ENCODE measurements at places on chromosomes 7 and 10. TPM values are rescaled to one million over a fixed set of nuclear protein-coding genes. Genes with fewer than 3 reads are reported as not detected.

Gene DLG5
- 79.6 TPM for total RNA-seq

- no peaks in the 10 kb centered on the region for H3K36me3 ChIP-seq
- peaks cover 59% of the 10 kb centered on the region for H3K4me1 ChIP-seq
- DNase-seq = no peak
- no peak overlapping the region for H3K4me3 ChIP-seq
- H3K27ac ChIP-seq = no peak overlapping the region
Observed at GRCh38 chr10:69912589-69912988, 110.9 kb downstream of the COL13A1 start.

GRCh38 chr10:3805791-3806461 is 20.9 kb upstream of the KLF6 start:
- peak overlapping the region; percentile 89 for H3K27ac ChIP-seq
- H3K36me3 ChIP-seq = no peaks in the 10 kb centered on the region
- peak overlapping the region; percentile 49 for H3K4me3 ChIP-seq
- DNase-seq = peak; percentile 60
- no peaks in the 10 kb centered on the region for H3K27me3 ChIP-seq

DNA sequence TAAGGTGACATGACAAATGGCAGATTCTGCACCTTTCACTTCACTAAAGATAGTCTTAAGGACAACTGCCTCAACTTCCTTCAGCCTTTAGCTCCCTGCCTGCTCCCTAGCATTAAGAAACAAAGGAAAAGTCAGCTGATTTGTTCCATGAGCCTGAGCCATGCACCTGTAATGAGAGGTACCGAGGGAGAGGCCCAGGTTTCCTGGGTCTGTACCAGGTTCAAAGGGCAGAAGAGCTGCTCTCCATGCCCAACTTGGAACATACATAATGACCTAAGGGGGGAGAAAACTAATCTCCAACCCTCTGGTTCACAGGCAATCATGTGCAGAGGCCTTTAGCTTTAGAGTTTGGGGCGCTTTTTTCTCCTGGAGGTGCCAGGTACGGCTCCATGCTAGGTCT is 111.2 kb downstream of the JAZF1 start:
- H3K36me3 ChIP-seq = no peaks in the 10 kb centered on the region
- peaks cover 14% of the 10 kb centered on the region for H3K4me1 ChIP-seq
- no peak for DNase-seq
- H3K4me3 ChIP-seq = no peak overlapping the region
- H3K27me3 ChIP-seq = no peaks in the 10 kb centered on the region
- H3K27ac ChIP-seq = no peak overlapping the region

DNA sequence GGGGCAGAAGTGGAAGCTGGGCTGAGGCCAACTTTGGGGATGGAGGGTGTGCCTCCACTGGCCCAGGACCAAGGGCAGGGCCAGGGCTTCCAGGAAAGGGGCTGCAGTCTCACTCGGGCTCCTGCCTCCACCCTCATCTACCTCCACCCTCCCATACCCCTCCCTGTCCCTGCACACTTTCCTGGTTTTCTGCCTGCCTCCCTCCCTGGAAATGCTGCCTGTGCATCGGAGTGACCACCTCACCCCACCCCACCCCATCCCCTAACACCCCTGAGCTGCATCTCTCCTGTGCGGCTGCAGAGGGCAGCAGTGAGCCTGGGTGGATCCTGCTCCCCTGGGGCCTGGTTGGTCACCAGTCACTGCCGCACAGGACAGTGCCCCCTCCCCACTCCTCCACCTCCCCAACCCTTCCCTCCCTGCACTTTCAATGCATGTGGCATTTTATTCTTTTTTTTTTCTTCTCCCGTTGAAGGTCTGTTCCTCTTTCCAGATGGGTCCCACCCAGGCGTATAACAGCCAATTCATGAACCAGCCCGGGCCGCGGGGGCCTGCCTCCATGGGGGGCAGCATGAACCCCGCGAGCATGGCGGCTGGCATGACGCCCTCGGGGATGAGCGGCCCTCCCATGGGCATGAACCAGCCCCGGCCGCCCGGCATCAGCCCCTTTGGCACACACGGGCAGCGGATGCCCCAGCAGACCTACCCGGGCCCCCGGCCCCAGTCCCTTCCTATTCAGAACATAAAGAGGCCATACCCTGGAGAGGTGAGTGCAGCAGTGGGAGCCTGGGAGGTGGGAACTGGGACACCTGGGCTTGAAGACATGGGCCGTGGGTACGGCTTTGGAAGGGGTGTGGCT is 54.1 kb upstream of the PPIF start:
- H3K4me3 ChIP-seq = no peak overlapping the region
- no peak for DNase-seq
- H3K27ac ChIP-seq = no peak overlapping the region
- H3K27me3 ChIP-seq = no peaks in the 10 kb centered on the region
- peaks cover 22% of the 10 kb centered on the region for H3K36me3 ChIP-seq

Gene PNLIPRP3
- total RNA-seq = 1.1 TPM

Gene PRSS37
- not detected for total RNA-seq

DNA sequence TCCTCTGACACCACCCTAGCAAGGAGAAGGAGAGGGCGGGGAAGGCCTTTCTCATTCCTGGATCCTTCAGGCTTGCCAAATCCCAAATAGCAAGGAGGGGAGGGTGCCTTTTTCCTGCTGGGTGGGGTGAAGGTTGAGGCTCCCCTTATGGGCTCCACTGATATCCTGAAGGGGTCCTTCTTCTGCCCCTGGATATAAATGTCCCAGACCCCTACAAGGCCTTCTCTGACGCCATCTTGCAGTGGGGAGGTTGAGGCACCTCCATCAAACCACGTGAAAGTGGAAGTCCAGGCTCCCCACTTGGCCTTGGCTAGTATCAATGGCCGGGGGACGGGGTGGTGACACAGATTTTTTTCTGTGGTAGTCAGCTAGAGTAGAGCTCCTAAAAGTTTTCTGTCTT is 371.3 kb downstream of the GLRX3 start:
- no peaks in the 10 kb centered on the region for H3K36me3 ChIP-seq
- no peaks in the 10 kb centered on the region for H3K4me1 ChIP-seq
- no peak overlapping the region for H3K27ac ChIP-seq
- H3K4me3 ChIP-seq = no peak overlapping the region

Gene ETV1
- total RNA-seq = 5.9 TPM

All from thoracic aorta (tissue), 2 donors.